ENCODE measurements at places on chromosomes 6 and 20.

DNA sequence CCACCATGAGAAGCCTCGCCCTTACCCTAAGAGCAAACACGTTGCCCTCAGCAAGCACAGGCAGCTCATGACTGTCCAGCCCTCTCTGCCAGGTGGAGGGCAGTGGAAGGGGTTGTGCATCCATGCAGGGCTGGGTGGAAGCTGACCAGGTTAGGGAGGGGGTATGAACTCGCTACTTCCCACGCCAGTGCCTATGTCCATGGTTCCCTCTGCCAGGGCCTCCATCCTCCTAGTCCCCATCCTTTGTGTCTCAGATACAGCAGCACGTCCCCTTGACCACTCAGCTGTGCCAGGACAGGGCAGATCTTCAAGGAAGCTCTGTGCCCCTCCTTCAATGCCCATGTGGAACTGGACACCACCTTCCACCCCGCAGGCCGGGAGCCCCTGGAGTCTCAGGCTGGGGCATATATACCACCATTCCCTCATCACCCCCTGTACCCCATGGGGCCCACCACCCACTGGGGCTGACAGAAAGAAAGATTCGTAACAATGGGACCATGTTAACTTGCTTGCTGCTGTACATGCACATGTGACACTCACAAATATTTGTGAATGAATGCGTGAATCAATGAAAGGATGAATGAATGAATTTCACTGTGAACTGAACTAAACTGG lies 90.7 kb downstream of the ANKRD60 start:
- no peak for DNase-seq

- no peak for DNase-seq
Observed at GRCh38 chr20:4134861-4135379, 119.6 kb upstream of the RNF24 start.

GRCh38 chr6:131776985-131777384 lies 30.8 kb upstream of the ENPP1 start:
- no peak for DNase-seq

DNA sequence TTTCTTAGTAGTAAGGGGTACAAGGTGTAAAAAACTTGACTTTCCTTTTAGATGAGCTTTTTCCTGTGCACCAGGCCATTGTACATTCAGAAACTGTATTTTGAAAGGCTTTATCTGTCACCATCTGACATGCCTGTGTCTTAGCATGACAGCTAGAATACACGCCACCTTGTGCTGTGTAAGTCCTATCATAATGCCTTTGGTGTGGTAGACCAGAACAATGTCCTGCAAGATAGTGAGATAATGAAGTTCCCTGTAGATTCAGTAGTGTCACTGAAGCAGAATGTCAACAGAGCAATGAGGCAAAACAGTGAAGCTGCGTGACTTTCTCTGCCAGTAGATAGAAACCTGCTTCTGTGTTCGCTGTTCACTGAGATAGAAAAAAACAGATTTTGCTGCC lies 105.8 kb downstream of the JAG1 start:
- no peak for DNase-seq

- no peak for DNase-seq
Observed at GRCh38 chr6:33170176-33171015, 21.9 kb downstream of the COL11A2 start.

DNA sequence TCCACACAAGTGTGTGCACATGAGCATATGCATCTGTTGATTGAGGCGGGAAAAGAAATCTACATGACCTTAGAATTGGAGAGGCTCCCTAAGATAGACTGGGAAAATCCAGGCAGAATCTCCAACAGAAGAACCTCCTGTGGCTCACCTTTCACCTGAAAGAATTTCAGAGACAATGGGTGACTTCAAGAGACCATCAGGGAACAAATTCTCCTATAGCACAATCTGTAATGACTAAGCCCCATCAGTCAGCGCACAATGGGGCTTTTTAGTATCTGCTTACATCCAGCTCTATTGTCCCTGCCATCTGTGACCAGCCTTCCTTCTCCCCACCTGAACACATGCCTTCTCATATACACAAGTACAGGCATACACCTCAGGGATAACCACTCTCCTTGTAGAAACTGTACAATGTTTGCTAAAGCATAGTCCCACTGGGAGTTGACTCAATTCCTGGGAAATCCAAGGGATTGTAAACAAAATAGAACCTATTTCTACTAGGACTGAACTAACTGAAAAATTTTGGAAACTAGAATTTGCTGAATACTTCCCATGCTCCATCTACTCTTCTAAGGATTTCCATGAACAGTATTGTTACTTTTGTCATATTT lies 150.8 kb upstream of the STXBP5 start:
- no peak for DNase-seq

- DNase-seq, result no peak
Observed at GRCh38 chr6:40472353-40472752, 114.8 kb downstream of the LRFN2 start.

DNA sequence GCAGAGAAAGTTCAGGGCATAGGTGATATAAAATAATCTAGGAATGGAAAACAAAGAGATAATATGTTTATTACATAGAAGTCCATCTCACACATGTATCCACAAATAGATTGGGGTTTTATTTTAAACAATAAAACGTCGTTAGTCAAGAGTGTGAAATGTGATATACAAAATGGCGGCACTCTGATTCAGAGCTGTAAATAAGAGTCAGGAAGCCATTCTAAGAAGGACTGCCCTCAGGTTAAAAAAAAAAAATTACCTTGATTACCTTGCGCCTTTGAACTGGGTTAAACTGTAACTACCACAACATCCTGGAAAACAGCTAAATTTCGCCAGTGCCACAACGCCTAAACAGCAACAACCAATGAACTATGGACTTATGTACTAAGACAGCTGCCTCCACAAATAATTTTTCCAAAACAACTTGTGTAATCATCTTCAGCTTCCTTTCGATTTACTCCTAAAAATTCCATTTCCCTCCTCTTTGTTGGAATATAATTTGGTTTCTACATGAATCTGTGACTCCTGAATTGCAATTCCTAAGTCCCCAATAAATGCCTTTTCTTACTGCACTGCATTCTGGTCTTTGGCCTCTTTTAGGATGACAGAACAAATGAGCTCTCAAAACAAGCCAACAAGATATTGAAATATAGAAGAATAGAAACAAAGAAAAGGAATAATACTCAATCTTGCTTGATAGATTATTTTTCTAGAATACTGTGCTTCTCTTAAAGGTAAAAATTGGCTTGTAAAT lies 1019.5 kb upstream of the MAP3K7 start:
- no peak for DNase-seq

GRCh38 chr6:160218810-160219209 lies 39.8 kb downstream of the SLC22A2 start:
- DNase-seq, result no peak

DNA sequence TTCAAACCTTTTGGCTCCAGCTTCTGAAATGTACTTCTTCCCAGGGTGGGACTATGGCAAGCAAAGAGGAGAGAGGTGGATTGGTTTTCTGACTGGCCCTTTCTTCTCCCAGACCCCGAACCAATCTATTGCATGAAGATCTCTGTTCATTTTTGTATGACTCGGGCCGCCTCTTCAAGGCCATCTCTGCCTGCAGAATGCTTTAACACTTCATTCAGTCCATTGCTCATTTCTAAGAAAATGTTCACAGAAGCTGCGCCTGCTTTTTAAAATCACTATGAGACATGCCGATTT lies 1.6 kb downstream of the VGLL2 start:
- DNase-seq, result no peak

- no peak for DNase-seq
Observed at GRCh38 chr6:118507636-118508035, 40.5 kb upstream of the PLN start.

DNA sequence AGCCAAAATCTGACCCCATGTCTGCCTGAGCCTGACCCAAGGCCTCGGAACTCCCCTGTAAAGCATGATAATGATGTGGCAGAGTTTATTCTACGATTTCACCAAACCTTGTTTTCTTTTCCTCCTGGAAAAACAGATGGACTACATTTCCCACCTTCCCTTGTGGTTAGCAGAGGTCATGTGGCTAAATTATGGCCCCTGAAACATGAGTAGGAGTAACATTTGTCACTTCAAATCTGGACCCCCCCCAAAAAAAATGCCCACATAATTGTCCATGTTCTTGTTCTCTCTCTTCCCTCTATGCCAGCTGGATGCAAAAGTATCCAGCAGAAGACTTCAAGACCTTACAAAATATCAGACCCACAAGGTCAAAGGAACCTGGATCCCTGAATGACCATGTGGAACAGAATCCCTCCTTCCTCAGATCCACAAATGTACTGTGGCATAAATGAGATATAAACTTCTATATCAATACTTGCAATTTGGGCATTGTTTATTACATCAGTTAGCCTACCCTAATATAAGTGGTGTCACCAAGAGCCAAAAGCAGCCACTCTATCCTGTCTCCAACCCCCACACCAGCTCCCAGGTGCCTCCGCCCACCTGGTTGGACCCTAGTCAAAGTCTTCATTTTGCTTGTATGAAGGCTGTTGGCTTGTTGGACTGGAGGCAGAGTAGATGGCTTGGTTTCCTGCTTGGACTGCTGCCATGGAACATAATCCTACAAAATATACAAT lies 1.4 kb downstream of the C20orf96 start:
- no peak for DNase-seq

DNA sequence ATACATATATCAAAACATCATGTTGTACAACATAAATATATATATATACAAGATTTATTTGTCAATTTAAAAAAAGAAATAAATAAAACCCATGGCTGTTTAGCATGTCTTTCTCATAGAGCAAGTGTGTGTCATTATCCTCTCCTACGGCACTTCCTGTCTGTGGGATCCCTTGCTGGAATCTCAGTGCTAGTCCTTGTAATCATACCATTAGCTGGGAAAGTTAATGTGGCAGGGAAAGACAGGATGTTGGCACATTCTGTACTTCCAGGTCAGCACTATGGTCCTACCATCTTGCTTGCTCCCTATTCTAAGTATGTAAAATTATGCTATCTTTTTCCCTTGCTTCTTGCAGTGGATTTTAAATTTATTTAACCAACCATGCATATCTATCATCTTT lies 9.5 kb upstream of the SLC17A3 start:
- DNase-seq, result no peak

DNA sequence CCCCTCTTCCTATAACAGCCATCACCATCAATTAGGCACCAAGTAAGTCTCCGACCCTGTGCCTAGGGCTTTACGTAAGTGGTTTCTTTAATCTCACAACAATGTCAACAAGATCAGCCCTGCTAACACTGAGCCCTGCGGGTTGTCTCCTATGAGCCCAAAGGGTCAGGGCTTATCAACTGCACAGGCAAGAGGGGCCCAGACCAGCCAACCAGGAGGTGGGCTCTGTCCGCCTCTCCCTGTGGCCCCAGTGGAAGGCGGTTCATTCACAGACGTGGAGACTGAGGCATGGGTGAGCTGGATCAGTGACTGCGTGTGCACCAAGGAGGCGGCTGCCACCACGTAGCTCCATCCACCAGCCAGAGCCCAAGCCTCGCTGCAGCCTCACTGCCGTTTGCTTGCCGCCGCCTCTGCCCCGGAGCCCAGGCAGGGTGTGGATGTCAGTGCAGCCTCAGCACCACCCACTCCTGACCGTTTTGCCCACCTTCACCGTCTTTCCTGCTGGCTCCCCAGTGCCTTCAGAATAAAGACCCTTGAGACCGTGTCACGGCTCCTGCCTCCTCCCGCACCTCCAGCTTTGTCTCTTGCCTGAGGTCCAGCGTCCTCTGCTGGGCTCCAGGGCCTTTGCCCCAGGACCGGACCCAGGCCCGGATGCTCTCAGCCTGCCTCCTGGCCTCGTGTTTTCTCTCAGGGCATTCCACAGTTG lies 78.7 kb downstream of the DLL1 start:
- DNase-seq, result no peak

GRCh38 chr20:51756653-51757052 lies 11.5 kb downstream of the ATP9A start:
- no peak for DNase-seq

DNA sequence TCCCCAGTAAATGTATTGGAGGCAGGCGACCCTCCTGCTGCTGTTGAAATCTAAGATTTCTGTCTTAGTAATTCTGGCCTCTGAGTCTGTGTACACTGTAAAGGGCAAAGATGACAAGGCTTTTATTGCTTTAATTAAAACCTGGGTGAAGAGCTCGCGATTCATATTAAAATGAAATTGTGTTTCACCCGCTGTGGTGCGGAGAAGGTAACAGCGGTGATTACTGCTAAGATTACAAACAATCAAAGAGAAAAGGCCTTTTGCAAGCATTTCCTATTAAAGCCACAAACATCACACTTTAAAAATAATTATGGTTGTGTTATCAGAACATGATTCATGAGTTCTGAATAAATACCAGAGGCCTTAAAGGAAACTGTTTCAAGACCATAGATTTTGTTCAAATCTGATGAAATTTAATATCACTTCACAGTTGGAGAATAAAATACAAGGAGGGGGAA lies 69.3 kb downstream of the TOX2 start:
- no peak for DNase-seq

GRCh38 chr20:4090756-4091489 lies 75.6 kb upstream of the RNF24 start:
- DNase-seq, result no peak

- no peak for DNase-seq
Observed at GRCh38 chr20:17655286-17655651, 26.8 kb downstream of the RRBP1 start.

GRCh38 chr6:5084360-5084780 lies 771 bp upstream of the PPP1R3G start:
- no peak for DNase-seq

- no peak for DNase-seq
Observed at GRCh38 chr6:108914235-108915022, 66.2 kb downstream of the ARMC2 start.

GRCh38 chr6:13513626-13514502 lies 26.5 kb upstream of the GFOD1 start:
- DNase-seq, result no peak

- DNase-seq, result no peak
Observed at GRCh38 chr6:27295301-27296079, 16.6 kb downstream of the POM121L2 start.

GRCh38 chr6:137258170-137258569 lies 39.0 kb upstream of the IFNGR1 start:
- DNase-seq, result peak; percentile 21

DNA sequence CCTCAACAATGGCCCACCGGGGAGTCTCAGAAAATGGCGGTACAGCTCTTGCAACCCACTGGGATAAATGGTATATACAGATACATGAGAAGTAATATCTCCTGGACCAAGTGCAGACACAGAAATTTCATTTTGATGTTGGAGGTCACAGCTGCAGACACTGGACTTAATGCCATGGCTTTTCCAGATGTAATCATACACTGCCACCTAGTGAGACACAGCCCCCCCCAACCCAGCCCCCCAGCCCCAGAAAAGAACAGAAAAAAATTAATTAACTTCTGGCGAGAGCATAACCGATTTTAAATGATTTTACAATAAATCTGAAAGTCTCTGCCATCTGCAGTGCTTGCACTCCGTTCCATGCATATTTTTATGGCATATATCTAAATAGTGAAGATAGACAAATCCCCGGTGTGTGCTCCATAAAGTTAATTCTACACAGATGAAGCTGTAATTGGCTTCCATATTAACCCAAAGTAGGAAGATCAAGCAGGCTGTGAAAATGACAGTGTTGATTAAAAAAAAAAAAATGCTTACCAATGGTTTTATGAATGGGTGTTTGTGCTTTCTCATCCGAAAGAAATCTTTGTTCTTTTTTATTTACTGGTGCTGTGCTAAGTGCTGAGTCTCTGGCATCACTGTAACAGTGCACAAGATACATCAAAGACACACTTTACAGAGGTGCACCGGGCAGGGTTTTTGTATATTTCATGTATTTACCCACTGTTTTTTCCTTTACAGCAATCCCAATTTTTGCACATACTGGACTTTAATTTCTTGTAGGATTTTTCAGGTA lies 804.1 kb downstream of the TFAP2A start:
- DNase-seq, result no peak

GRCh38 chr6:19789100-19789803 lies 47.9 kb upstream of the ID4 start:
- DNase-seq, result no peak

Measured in stimulated activated CD8-positive, alpha-beta memory T cell treated with anti-CD3 and anti-CD28 coated beads, Interleukin-4, amount 100 ng/mL, for 4 hours (primary cell).